NCI-H2171 treated with DMSO at 0.1 percent for 48 hours (cell line): ENCODE measurements at places on chromosomes 11 and 22.

DNA sequence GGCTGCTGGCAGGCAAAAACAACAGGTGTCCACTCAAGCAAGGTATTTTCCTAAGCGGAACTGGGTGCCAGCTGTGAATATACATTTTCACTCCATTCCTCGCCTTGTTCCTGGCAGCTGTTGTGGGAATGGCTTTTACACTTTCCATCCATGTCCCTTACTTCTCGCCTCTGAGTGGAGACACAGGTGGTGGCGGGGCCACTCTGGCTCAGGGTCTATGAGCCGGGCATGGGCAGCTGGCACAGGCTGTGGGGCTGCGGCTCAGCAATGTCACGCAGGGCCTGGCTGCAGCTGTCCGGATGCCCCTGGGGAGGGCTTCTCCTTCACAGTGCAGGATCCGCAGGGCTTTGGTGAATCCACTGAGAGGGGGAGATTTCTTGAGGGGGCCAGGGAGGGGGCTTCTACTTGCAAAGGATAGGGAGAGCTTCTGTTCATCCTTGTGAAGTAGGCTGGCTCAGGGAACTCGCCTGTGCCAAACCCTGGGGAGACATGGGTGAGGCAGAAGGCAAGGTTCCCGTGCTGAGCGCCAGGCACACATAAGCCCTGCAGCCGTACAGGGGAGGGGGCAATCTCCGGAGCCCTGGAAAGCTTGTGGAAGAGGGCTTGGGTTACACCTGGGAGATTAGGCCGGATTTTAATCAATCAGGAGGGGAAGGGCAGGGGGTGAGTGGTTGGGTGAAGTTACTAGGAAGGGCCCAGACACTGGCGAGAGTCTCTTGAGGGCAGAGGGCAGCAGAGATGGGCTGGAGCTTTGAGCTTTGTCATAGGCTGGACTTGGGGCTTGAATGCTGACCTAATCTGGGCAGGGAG is 45.7 kb downstream of the KCNQ1OT1 start:
- no peak for DNase-seq

DNA sequence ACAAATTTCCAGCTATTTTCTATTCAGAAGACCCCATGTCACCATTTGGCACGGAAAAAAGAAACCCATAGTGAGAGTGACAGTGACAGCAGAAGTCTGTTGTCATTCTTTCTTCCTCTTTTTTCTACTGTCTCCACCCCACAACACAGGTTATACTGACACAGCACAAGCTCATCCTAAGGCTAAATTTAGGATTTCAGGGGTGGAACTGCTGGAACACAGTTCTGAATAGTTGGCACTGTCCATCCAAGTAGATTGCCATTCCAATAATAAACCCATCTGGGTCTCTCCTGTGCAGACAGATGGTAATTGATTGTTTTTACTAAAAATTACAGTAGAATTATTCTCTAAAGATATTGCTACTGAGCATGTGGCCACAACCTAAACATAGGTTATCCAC is 95.2 kb upstream of the C11orf87 start:
- no peak for DNase-seq

DNA sequence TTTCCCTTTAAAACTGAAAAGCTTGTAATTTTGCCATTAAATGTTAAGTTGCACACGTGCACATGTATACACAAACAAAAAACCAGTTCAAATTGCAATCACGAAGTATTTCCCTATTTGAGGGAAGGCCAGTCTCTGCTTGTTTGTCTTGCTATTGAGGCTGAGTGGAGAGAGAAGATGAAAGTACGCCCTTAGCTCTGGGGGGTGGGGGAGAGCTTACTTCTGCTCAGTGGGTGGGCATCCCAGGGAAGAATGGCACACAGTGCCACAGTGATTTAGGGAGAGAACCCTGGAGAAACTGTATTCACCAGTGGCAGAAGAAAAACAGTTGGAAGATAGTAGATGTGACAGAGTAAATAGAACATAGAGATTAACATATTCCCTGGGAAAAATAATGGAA is 8.7 kb downstream of the YAP1 start:
- DNase-seq: no peak

- DNase-seq: no peak
Observed at GRCh38 chr11:106379265-106379664, 301.8 kb downstream of the AASDHPPT start.

DNA sequence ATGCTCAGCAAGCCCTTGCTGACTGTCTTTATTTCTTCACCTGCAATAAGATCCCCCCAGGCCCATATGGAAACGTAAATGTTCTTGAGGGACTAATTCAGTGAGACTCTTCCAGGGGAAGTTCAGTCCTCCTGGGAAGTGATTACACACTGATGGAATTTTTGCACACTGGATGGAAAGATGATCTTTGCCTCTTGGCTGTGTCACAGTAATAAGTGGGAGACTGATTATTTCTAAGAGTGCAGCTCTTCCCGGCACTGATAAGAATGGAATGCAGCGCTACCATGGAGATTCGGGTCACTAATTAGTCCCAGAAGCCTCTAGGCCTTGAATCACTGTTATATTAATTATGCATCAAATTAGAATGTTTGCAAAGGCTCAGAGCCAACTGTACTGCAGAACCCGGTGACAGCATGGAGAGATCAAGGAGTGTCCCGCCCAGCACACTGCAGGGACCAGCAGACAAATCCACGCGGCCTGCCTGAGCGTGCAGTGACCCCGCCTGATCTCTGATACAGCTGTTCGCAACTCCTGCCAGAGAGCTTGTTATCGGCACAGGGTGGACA is 178.3 kb downstream of the SNX19 start:
- no peak for DNase-seq
